ENCODE measurements at places on chromosomes 1 and 21.

GRCh38 chr21:29719521-29719920 is 220.3 kb downstream of the GRIK1 start:
- DNase-seq: no peak

DNA sequence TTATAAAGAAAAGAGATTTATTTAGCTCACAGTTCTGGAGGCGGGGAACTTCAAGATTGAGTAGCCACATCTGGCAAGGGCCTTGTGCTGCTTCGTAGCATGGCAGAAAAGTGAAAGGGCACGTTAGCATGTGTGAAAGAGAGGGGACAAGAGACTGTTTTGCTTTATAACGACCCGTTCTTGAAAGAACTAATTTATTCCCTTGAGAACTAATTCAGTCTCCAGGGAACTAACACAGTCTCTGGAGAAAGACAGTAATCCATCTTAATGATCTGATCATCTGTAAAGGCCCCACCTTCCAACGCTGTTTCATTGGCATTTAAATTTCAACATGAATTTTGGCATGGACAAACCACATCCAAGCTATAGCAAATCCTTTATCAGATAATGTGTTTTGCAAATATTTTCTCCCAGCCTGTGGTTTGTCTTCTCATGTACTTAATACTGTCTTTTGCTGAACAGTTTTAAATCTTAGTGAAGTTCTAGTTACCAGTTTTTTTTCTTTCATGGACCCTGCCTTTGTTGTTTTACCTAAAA is 26.1 kb downstream of the MTR start:
- no peak for DNase-seq

DNA sequence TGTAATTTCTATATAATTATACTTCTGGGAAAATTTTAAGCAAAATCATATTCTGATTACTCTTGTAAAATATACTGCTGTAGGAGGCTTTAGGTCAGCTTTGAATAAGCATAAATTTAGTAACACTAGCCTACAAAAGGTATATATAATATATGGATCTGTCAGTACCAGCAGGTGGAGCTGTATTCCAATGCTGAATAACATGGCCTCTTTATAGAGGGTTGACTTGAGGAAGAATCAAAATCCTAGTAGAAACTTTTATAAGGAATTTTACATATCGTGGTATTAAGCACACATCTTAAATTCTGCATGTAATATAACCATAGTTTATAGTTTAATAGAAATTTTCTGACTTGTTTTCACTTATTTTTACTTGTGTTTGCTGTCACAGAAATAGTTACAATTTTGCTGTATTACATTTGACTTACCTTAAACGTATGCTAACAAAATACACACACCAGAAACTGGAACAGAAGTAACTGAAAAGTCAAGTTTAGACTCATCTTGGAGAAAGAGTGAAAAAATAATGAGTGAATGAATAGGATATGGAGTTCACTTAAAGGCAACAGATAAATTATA is 79.3 kb downstream of the HMCN1 start:
- DNase-seq: no peak

DNA sequence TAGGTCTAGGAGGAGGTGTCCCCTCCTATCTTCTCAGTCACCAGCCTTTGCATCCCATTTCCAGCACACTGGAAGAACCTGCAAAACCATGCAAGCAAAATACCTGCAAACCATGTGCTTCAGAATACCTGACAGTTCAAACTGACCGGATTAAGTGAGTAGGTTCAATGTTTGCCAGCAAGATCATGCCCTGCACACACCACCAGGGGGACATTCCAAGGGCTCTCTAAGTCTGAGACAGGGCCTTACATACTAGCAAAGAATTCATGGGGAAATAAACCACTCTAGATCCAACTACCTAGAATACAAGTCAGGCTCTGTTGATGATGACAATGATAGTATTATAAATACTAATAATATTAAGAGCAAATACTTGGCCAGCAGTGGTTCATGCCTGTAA is 27.6 kb downstream of the INPP5B start:
- no peak for DNase-seq

GRCh38 chr21:45060675-45061311 is 13.6 kb upstream of the ADARB1 start:
- no peak for DNase-seq

DNA sequence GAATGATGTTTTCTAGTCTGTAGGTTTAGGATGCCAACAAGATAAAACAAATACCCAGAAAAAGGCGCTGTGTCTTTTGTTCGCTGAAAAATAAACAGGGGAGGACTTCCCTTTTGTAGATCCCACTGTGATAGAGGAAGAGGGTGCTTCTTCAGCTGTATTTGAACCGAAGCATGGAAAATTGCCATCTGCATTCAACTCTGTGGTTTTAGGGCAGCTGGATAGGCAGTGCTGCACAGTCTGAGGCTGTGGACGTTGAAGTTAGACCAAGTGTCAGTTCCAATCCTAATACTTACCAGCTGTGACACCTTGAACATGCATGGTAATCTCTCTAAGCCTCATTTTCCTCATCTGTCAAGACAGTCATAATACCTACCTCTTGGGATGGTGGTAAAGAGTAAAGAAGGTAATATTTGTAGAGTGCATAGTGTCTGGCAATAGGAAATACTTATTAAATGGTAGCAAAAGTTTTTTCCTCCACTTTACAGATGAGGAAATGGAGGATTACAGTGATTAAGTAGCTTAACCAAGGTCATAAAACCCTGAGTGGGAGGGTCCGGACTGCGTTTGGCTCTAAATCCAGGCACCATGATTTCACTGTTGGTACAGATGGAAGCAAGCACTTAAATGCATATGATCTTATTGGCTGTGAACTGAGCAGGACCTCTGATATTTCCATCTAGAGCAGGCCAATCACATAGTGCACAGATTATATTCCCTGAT is 48.5 kb downstream of the UTP25 start:
- DNase-seq: no peak

GRCh38 chr1:223620297-223620897 is 45.1 kb downstream of the CAPN8 start:
- no peak for DNase-seq

DNA sequence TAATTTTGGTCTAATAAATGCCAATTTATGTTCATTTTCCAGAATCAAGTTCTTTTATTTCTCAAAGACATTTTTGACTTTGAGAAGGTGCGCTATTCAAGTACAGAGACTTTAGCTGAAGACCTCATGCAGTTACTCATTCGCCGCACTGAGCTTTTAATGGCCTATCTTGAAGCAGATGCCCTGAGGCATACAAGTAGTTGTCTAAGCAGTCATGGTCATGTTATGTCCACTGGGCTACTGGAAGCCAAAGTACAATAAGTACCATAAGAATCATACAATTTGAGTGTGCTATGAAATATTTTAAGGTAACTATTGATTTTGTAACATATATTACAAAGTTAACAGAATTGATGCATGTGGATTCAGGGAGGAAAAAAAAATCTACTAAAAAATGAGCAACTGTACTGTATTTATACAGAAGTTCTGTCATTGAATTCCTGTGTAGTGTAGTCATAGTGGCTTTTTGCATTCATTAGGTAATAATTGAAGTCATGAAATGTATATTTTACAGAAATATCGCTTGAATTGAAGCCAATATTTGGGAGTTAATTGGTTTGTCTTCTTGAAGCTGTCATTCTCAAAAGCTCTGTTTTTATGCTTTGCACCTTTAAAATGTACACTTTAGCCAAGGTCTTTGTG is 13.5 kb upstream of the NEXN start:
- DNase-seq: no peak

DNA sequence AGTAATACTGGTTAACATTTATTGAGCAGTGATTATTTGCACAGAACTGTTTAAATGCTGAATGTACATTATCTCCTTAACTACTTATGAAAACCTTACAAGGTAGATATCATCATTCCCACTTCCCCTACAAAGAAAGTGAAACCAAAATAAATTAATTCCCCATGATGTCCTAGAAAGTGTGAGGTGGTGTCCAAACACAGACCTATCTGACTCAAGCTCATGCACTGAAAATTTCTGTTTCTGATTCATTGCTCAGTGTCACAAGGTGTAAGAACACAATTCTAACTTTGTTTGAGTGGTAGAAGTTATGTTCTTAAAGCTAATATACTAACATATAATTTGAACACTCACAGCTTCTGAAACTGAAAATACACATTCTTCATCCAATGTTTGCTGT is 178.7 kb downstream of the MRPL39 start:
- DNase-seq: no peak

- DNase-seq: peak; percentile 40
Measured at GRCh38 chr1:171715813-171716251, 26.0 kb downstream of the VAMP4 start.

DNA sequence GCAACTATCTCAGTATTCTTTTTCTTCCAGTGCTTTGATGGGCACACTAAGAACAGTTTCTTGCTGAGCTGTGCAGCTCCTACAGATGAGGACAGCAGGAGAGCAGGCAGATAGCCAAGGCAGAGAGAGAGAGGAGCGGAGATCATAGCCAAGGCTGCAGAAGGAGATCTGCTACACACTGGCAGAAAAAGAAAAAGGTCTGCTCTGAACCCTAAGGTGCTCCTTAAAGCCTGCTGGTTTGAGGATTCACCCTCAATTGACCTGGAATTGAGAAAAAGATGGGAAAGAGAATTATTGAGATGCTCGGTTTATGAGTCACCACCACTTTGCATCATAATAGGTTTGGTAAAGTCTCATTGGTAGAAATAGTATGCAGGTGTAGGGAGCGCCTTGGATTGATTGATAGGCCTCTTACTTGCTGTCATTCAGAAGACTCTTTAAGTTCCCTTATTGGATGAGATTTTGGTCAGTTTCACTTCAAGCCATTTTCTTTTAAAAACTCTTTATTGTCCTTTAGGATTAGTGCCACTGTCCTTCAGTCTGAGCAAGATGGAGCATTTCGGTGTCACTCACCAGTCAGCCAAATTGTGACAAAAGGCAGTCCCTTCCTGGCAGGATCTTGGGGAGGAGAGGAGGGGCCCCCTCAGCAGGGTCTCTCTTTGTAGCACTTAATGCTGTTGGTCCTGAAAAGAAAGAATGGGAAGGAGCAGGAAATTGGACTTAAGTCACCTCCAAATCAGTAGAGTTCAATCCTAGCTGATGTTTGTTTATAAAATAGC is 685.0 kb downstream of the ADGRL2 start:
- DNase-seq: no peak

GRCh38 chr1:173400387-173400995 is 76.6 kb upstream of the PRDX6 start:
- no peak for DNase-seq

GRCh38 chr1:163106364-163106987 is 37.3 kb downstream of the RGS4 start:
- DNase-seq: no peak

GRCh38 chr1:97726386-97726785 is 194.4 kb downstream of the DPYD start:
- no peak for DNase-seq

DNA sequence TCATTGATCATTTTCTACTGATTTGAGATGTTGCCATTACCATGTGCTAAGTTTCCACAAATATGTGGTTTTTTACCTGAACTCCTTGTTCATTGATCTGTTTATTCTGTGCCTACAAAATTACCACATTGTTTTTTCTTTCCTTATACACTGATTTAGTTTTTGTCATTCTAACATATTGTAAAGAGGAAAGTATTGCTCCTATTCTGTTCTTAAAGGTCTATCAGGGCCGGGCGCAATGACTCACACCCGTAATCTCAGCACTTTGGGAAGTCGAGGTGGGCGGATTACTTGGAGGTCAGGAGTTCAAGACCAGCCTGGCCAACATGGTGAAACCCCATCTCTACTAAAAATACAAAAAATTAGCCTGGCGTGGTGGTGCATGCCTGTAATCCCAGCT is 75.1 kb downstream of the CAMTA1 start:
- DNase-seq: no peak

- DNase-seq: no peak
Measured at GRCh38 chr1:206537141-206537540, 29.8 kb downstream of the RASSF5 start.

DNA sequence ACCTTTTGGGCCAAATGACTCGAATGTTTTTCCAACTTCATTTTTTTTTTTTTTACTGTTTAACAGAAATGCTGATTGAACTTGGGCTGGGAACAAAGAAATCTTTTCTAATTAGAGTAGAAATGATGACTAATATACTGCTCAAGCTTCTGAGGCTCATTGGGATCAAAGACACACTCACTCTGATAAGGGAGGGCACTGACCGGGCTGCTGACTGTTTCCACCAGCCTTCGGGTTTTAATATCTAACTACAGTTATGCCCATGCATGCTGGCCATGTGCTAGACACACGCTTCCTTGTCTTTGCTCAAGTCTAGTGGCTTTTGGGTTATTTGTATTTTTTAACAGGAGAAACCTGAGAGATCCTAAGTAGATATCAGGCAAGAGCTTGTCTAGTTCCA is 16.8 kb downstream of the ZBTB18 start:
- no peak for DNase-seq

DNA sequence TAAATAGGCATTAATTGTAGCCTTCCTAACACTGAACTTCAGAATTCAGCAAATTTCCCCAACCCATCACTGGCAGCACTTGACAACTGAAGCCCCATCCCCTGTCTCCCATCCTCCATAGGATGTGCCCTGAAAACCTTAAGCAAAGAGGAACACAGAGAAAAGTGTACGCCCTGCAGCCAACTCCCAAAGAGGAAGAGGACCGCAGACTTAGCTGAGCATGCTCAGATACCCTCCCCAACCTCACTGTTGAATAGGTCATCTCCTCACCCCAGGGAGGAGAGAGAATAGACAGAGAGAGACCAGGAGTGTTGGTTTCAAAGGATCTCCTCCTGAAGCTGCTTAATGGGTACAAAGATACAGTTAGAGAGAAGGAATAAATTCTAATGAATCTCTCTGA is 50.5 kb downstream of the CD2 start:
- DNase-seq: no peak

GRCh38 chr1:157113631-157114030 is 14.0 kb upstream of the ETV3L start:
- no peak for DNase-seq

GRCh38 chr21:33196941-33197374 is 32.8 kb upstream of the IFNAR2 start:
- DNase-seq: peak; percentile 77

- DNase-seq: peak; percentile 52
Measured at GRCh38 chr1:182595641-182596240, 6.7 kb upstream of the RNASEL start.

DNA sequence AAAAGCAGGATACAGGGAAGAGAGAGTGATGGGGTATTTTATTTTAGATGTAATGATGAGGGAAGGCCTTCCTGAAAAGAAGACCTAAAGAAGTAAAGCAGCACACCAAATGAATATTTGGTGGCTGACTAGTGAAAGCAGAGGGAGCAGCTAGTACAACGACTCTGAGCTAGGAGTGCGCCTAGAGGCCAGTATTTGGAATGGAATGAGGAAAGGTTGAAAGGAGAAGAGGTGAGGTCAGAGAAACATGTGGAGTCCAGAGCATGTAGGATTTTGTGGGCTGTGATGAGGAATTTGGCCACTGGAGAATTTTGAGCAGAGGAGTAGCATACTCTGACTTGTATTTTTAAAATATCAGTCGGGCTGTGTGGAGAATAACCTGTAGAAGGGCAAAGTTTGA is 11.8 kb upstream of the RPL5 start:
- no peak for DNase-seq

DNA sequence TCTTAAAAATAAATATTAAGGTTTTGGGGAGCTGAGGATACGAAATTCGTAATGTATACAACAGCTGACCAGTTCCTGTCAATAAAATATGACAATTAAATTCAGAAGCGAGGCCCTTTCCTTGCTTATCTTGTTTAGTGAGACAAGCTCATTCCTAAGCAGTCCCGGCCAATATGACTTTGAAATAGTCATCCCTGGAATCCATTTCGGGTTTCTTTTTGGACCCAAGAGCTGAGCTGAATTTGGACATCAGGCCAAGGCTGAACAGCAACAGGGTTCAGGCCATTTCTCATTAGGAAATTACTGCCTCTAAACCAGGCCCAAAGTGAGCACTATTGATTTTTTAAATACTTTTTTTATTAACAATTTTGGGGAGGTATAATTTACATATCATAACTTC is 17.3 kb upstream of the FMN2 start:
- no peak for DNase-seq
